ENCODE measurements at places on chromosomes 4 and X.

- no peak for DNase-seq
Measured at GRCh38 chrX:38975368-38975942, 174.2 kb downstream of the MID1IP1 start.

- DNase-seq: no peak
Measured at GRCh38 chr4:10091531-10092181, 24.9 kb downstream of the WDR1 start.

GRCh38 chr4:149572716-149573115, 242.9 kb downstream of the IQCM start:
- DNase-seq: no peak

DNA sequence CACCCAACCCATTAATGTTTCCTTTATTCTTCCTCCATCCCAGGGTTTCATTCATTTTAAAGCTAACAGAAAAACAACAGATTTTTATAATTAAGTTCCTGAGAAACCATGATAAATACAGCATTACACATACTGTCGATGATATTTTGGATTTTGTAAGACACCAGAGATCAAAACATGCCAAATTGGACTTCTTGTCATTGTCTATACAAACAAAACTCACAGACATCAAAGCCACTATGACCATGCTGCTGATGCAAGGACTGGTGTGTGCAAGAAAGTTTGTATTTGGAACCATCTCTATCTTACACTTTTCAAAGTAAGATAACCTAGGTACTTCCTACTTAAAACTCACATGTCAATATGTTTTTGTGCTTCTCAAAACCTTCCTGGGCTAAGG, 294.0 kb upstream of the UGT8 start:
- no peak for DNase-seq

DNA sequence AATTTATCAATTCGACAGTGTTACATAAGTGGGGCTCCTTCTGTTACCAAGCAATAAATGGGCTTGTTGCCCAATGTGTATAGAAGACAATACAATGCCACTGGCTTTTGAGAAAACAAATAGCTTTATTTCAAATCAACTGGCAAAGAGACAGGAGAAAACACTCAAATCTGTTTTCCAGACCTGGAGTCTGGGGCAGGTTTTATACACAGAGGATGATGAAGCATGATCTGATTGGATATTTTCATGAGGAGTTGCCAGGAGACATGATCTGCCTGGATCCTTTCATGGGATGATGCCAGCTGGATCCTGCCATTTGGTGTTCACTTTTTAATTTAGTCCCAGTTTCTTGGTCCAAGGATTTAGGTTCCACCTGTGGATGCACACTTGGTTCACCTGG, 287.9 kb downstream of the CXXC4 start:
- no peak for DNase-seq

DNA sequence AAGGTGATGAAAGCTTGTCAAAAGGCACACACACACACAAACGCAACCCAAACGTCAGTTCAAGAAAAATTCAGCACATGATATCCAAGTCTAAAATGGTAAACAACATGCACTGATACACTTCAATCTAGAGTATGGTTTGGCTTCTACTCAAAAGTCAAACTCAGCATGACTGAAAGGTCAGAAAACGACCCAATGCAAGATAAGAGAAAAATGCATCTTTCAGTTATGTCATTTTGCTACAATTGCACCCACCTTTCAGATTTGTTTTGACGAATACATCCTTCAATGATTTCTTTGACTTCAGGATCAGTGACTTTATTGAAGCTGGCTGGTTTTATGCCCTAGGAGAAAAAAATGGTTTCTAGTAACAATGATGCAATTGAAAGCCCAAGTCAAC, 56.3 kb downstream of the WNK3 start:
- DNase-seq: no peak

Measured in G401 (cell line).